ENCODE measurements at places on chromosomes 2 and 18.
A peak's percentile ranks its signal among the peaks of the same experiment; 100 is the strongest.

- DNase-seq, result no peak
Measured at GRCh38 chr18:13361431-13361830, 142.9 kb downstream of the LDLRAD4 start.

DNA sequence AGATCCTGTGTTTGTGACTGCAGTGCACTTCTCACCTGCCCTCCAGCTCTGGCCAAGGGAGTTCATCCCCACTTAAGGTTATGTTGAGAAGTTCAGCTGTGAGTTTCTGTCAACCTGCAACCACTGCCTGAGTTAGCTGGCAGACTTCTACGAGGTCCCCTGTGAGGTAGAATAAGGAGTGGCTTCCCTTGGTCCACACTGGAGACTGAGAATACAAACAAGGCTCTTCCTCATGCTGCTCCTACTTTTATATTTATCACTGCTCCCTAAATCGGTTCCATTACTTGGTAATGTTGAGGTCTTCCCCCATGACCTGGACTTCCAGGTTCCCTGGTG lies 353.2 kb upstream of the CWC22 start:
- no peak for DNase-seq

DNA sequence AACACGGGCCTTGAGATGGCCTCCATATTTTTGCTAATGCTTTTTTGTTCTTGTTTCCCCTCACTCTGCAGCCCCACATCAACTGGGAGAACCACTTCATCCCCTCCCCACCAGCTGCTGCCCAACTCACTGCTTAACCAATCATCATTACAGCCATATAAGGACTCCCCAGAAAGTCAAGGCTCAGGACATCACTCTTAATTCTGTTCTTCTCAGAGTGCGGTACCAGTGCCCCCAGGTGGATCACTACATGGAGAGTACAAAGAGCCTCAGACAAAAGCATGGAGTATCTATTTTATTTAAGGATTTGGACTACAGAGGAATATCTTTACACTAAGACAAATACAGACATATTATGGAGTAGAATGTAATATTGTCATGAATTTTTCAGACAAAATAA lies 340.6 kb downstream of the PAX3 start:
- no peak for DNase-seq

DNA sequence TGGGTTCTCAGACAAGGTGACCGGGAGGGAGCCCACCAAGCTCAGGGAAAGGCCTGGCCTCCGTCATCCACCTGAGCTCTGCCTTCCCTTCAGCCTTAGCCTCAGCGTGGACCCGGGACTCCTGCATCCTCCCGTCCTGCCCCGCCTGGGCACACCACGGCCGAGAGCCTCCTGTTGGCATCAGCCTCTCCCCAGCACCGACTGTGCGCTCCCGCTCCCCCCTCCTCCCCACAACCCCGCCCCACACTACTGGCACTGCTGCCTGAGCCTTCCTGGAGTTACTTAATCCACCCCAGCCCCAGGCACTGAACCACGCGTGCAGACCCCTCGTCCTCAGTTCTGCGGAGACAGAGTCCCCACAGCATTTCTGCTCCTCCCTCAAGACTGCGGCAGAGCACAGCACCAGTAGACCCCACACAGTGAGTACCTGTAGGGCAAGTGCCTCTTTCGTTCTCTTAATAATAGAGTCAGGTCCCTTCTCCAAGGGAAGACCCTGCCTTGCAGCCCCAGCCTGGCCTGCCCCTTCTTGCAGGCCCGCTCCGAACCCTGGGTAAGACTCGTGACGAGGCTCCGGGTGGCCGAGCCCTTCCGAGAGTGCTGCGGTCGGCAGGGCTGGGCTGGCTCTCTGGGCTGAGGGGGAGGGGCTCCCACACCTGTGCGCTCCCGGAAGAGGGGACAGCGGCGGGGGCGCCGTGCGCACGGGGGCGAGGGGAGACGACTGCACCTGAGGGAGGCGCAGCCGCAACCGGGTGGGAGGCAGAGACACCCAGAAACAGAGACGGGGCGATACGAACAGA lies at the start of gene AMER3:
AMER3 (plus strand) TSS at position 285 of the 797 bp plus-strand sequence. CDS start 6,533 bp downstream, outside the sequence.
- DNase-seq, result peak; percentile 54

DNA sequence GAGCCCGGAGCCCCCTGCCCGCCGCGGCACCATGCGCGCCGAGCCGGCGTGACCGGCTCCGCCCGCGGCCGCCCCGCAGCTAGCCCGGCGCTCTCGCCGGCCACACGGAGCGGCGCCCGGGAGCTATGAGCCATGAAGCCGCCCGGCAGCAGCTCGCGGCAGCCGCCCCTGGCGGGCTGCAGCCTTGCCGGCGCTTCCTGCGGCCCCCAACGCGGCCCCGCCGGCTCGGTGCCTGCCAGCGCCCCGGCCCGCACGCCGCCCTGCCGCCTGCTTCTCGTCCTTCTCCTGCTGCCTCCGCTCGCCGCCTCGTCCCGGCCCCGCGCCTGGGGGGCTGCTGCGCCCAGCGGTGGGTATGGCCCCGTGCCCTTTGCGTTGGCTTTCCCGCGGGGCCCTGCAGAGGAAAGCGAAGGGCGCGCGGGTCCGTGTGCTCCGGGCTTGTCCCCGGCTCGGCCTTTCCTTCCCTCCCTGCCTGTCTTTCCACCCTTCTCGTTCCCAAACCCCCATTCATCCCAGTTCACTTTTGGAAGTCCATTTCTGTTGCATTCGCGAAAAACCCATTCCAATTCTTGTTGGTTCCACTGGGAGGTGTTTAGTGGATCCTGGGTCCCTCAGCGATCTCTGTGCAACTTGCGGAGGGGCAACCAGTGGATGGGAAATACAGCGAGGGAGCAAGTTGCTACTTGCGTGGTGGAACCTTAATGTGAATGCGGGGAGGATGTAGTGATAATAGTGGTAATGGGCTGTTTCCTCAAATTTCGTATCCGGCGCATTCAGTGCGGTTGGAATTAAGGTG lies 599 bp downstream of the ADAM23 start:
- peak; percentile 9 for DNase-seq

DNA sequence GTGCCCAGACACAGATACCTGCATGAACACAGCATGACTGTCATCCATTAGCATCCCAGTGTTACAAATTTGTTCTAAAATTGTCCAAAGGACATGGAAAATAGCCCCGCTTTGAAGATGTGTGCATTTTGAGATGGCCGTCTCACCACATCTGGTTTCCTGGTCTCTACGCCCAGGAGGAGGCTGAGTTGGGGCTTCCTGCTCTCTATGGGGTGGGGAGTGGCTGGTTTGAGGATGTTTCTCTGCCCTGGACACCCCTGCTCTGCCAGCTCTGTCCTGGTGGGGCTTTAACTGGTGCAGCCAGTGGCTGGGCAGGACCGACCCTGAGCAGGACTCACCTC lies 74.6 kb upstream of the SMAD7 start:
- DNase-seq, result no peak

DNA sequence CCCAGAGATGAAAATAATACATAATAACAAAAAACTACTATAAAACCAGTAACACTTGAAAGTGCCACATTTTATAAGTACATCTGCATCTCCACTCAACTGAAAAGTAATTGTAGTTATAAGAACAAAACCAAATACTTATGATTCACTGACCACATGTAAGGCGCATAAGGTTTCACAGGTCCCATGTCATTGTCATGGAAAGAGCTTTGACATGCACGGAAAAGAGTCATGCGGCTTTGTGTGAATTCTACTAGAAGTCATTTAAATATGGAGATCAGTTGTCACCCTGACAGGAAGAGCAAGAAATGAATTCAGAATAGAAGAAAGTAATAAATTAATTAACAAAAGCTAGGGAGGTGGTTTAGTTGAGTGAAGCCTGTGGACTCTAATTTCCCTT lies 459.1 kb downstream of the CDH2 start:
- DNase-seq, result no peak

DNA sequence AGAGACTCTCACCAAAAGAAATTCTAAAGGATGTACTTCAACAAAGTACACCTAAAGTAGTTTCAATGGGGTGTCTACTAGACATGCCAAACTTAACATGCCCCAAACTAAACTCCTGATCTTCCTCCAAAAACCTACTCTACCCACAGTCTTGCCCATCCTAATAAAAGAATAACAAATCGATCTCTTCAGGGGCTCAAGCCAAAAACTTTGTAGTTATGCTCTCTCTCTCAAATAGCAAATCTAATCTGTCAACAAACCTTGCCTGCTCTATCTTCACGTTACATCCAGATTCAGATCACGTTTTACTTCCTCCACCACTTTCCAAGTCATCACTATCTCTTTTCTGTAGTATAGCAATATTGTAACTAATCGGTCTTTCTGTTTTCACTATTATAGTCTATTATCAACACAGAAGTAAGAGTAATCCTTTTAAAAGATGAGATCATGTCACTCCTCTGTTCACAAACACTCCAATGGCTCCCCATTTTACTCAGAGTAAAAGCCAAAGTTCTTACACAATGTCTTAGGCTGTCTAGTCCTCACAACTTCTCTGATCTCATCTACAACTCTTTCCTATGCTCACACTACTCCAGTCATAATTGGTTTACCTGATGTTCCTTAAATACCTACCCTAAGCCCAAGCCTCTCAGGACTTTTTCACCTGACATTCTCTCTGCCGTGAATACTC lies 79.9 kb downstream of the THADA start:
- no peak for DNase-seq

- DNase-seq, result no peak
Measured at GRCh38 chr2:173119069-173119807, 43.6 kb downstream of the MAP3K20 start.

- no peak for DNase-seq
Measured at GRCh38 chr18:60667016-60667415, 294.4 kb upstream of the MC4R start.

GRCh38 chr2:153811516-153811915 lies 60.2 kb upstream of the GALNT13 start:
- DNase-seq, result peak; percentile 29

- no peak for DNase-seq
Measured at GRCh38 chr2:43074592-43075053, 151.8 kb downstream of the ZFP36L2 start.

DNA sequence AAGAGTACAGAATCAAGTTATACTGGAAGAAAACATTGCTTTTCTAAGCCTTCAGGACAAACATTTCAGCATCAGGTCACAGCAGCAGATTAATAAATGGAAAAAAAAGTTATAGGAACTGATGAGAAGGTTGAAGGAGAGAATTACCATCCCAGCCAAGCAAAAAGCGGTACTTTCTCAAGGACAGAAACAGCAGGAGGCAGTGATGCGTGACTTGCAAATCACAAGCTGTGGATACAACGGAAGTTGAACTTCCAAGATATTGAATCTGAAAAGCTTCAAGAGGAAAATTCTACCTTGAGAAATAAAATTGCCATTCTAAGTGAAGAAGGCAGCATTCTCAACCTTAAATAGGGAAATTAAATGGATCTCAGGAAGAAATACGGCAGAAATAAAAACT lies 18.5 kb upstream of the SERPINB12 start:
- DNase-seq, result no peak

GRCh38 chr2:101477556-101477955 lies 2.6 kb upstream of the RFX8 start:
- DNase-seq, result no peak

- no peak for DNase-seq
Measured at GRCh38 chr18:79465392-79465991, 69.8 kb downstream of the NFATC1 start.

DNA sequence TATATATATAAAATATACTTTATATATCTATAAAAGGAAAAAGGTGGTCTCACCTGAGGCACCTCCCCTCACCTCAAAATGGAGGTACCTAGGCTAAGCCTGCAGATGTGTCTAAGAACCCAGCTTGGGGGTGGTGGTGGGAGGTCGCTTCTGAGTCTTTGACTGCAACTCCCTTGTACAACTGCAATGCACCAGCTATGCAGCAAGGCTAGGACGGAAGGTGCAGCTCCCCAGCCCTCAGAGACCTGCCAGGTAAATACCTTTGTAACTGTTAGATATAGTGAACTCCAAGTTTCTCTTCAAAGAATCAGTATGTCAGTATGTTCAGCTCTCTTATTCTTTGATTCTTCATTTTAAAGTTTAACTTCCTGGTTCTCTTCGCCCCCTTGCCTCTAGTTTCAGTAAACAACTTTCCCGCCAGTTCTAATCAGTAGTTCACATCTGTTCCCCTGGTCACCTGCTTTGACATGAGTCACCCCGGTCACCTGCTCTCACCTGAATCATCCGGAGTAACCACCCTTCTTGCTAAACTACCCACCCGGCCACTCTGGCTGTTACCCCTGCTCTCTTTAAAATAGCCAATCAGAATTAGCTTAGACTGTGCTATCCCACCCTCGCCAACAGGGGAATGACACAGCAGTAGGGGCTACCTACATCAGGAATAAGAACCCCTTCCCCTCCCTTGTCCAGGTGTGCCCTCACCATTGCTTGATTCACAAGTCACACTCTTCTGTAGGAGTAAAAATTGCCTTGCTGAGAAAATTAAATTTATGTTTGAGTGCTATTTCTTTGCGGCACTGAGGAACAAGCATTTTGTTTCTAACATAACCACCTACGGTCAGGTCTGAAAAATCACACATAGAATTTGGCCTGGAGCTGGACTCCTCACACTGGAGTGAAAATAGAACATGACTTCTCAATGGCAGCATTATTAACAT lies 24.7 kb upstream of the IMPA2 start:
- DNase-seq, result no peak

- no peak for DNase-seq
Measured at GRCh38 chr18:47999801-48000248, 69.4 kb upstream of the SMAD2 start.

DNA sequence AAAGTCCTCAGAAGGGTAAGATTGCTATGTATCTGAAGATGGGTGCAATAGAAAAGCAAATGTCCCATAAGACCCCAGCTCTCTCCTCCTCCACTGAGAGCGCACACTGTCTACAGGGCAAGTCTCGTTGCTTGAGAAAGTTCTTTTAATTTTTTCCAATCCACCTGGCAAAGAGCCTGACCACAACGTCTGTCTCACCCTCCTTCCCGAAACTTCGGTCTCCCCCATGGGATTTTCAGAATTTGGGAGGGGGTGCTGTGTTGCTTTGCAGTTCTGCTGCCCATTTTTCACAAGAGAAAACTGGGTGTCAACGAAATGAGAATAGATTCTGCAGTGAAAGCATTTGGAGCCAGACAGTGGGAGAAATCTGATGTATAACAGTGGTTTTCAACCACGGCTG lies 40.4 kb downstream of the SERTAD2 start:
- no peak for DNase-seq

DNA sequence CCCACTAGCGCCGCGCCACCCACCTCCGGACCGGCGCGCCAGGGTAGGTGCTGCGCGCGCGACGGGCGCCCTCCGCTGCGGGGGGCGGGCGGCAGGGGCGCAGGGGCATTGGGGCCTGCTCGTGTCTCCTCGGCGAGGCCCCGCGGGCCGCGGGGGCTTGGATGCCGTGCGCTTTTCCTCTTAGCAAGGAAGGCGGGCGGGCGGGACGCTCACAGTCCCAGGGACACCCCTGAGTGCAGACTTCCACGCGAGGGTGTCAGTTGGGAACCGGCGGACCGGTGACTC lies 748 bp downstream of the TWIST2 start:
- no peak for DNase-seq

- DNase-seq, result no peak
Measured at GRCh38 chr2:10992023-10992791, 80.5 kb downstream of the KCNF1 start.

DNA sequence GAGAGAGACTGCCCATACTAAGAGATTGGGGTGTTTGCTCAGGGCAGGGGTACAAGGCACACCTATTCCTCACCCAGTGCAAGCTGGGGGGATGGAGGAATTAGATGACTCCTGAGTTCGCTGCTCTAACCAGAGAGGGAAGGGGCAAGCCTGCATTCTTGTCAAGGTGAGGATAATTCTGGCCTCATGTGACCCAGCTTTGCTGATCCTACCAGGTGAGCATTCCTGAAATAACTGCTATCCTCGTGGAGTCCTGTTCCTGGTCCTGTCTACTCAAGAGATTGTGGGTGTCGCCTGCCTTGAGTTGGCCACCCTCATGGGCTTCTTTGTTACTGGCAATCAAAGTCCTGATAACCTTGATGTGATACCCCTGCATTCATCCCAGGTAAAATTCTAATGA lies 206.0 kb downstream of the SPP2 start:
- no peak for DNase-seq

GRCh38 chr18:45851161-45851925 lies 25.9 kb downstream of the SIGLEC15 start:
- no peak for DNase-seq
